ENCODE measurements at places on chromosomes 6 and 20.

- no peaks in the 10 kb centered on the region for H3K4me1 ChIP-seq
- H3K27ac ChIP-seq, result no peak overlapping the region
- no peaks in the 10 kb centered on the region for H3K27me3 ChIP-seq
- H3K4me3 ChIP-seq, result no peak overlapping the region
These were observed 22.4 kb upstream of the E2F3 start for GRCh38 chr6:20379231-20379630.

DNA sequence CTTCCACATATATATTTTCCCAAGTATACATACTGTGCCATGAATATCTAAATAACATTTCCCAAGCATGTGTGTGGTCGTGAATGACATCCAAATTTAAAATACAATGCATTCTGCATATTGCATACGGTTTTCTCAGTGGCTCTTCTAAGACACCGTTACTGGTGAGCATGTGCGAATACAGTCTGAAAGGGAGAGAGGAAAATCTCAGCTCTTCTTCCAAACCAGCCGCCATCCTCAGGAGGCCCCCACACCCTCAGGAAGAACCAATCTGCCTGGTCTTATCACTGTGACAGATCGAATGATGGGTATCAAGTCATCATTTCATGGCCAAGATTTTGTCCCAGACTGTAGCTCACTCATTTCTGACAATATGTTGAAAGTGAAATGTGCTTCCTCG is 50.7 kb downstream of the ADAT2 start:
- no peaks in the 10 kb centered on the region for H3K27me3 ChIP-seq
- H3K4me1 ChIP-seq, result peaks cover 4% of the 10 kb centered on the region
- H3K4me3 ChIP-seq, result no peak overlapping the region
- no peak for DNase-seq
- no peak overlapping the region for H3K27ac ChIP-seq
- no peaks in the 10 kb centered on the region for H3K36me3 ChIP-seq

DNA sequence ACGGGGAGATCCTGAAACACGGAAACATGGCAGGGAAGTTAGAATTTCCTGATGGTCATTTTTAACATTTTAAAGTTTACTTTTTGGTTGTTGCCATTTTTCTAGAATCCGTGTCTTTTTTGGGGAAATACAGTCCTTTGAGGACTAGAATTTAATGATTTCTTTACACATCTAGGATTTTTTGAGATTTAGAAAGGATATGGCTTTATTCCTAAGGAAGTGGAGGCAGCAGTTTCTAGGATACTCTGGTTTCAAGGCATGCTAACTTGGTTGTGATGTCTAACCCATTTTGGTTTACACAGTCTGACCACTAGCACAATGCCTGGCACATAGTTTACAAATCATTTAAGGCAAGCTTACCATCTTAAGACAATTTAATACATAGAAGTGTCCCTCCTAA is 1.1 kb upstream of the ZBTB2 start:
- peak overlapping the region; percentile 79 for H3K27ac ChIP-seq
- no peaks in the 10 kb centered on the region for H3K27me3 ChIP-seq
- H3K4me1 ChIP-seq, result peaks cover 11% of the 10 kb centered on the region
- DNase-seq, result no peak

- H3K4me1 ChIP-seq, result no peaks in the 10 kb centered on the region
- DNase-seq, result no peak
- H3K27ac ChIP-seq, result no peak overlapping the region
- H3K4me3 ChIP-seq, result no peak overlapping the region
These were observed 180.6 kb upstream of the HTR1E start for GRCh38 chr6:86756640-86757229.

GRCh38 chr6:154510144-154510905 is at the start of gene CNKSR3:
CNKSR3 (minus strand) TSS chr6:154510685; CDS start chr6:154510114, 571 bp downstream.
- no peaks in the 10 kb centered on the region for H3K36me3 ChIP-seq
- H3K27ac ChIP-seq, result peak within 1 kb of the TSS; percentile 81
- H3K27me3 ChIP-seq, result no peaks in the 10 kb centered on the region
- DNase-seq, result peak; percentile 82

- no peak for DNase-seq
- no peak overlapping the region for H3K27ac ChIP-seq
- H3K36me3 ChIP-seq, result no peaks in the 10 kb centered on the region
- peak overlapping the region; percentile 26 for H3K4me3 ChIP-seq
- peaks cover 71% of the 10 kb centered on the region for H3K27me3 ChIP-seq
These were observed 39.3 kb upstream of the OSTM1 start for GRCh38 chr6:108113557-108114519.

GRCh38 chr6:13367396-13367795 is 39.1 kb upstream of the TBC1D7 start:
- no peak overlapping the region for H3K27ac ChIP-seq
- DNase-seq, result peak; percentile 66
- H3K36me3 ChIP-seq, result peaks cover 16% of the 10 kb centered on the region
- no peaks in the 10 kb centered on the region for H3K27me3 ChIP-seq
- no peak overlapping the region for H3K4me3 ChIP-seq

GRCh38 chr6:117138425-117138824 is 126.9 kb upstream of the VGLL2 start:
- H3K27ac ChIP-seq, result no peak overlapping the region
- no peaks in the 10 kb centered on the region for H3K27me3 ChIP-seq
- no peaks in the 10 kb centered on the region for H3K4me1 ChIP-seq
- no peak overlapping the region for H3K4me3 ChIP-seq

- DNase-seq, result no peak
- H3K4me1 ChIP-seq, result no peaks in the 10 kb centered on the region
- no peaks in the 10 kb centered on the region for H3K27me3 ChIP-seq
- H3K36me3 ChIP-seq, result no peaks in the 10 kb centered on the region
- no peak overlapping the region for H3K4me3 ChIP-seq
- H3K27ac ChIP-seq, result no peak overlapping the region
These were observed 424.6 kb upstream of the PTCHD4 start for GRCh38 chr6:48535582-48536009.

DNA sequence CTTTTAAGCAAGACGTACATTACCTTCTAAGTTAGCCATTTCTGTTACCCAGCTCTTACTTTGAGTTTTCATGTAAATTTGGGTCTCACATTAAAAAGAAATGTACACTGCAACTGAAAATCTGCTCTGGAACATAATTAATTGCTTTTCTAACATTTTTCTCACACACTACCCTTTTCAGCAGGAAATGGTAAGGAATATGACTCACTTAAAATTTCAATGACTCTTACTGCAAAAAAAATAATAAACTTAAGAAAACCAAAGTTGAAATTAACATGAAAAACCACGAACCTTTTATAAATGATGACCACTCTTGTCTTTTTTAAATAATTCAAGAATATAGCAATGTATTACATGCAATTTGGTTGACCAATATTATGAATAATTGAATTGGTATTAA is 1.3 kb downstream of the CGA start:
- no peaks in the 10 kb centered on the region for H3K27me3 ChIP-seq
- no peak overlapping the region for H3K27ac ChIP-seq
- no peak for DNase-seq
- no peaks in the 10 kb centered on the region for H3K36me3 ChIP-seq
- H3K4me3 ChIP-seq, result no peak overlapping the region

DNA sequence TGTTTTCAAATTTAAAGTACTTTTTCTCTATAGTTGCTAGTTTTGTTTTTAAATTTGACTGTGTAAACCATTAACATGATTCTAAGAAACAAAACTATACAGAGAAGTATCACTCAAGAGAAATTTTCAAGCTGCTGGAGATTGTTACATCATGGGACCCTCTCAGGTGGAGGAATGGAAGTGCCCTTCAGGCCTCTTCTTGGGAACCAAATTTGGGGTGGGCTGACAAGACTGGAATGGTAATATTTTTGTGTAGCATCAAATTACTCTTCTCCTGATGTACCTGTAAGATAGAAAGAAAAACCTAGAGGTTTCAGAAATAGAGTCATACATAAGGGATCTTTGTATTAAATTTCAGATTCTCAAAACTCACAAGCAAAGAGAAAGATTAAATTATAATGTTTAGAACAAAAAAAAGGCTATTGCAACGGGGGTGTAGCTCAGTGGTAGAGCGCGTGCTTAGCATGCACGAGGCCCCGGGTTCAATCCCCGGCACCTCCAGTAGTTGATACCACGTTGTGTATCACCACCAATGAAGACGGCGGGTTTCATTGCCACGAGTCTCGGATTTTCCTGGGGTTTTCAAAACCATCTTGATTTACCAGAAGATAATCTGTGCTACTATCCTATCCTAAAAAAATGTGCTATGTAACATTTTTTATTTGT is 193.7 kb downstream of the GPX5 start:
- no peak overlapping the region for H3K4me3 ChIP-seq
- no peak overlapping the region for H3K27ac ChIP-seq
- H3K4me1 ChIP-seq, result no peaks in the 10 kb centered on the region
- peaks cover 39% of the 10 kb centered on the region for H3K27me3 ChIP-seq
- DNase-seq, result no peak

GRCh38 chr20:61719691-61720347 is 345.9 kb downstream of the TAF4 start:
- no peak overlapping the region for H3K27ac ChIP-seq
- H3K4me1 ChIP-seq, result peaks cover 27% of the 10 kb centered on the region
- H3K36me3 ChIP-seq, result peaks cover 3% of the 10 kb centered on the region

- H3K4me3 ChIP-seq, result no peak overlapping the region
- H3K27ac ChIP-seq, result no peak overlapping the region
- H3K36me3 ChIP-seq, result no peaks in the 10 kb centered on the region
- H3K4me1 ChIP-seq, result no peaks in the 10 kb centered on the region
- H3K27me3 ChIP-seq, result no peaks in the 10 kb centered on the region
- DNase-seq, result no peak
These were observed 24.9 kb downstream of the DPPA5 start for GRCh38 chr6:73329201-73329600.

GRCh38 chr6:143451531-143451930 is 926 bp downstream of the PEX3 start:
- H3K27me3 ChIP-seq, result no peaks in the 10 kb centered on the region
- no peaks in the 10 kb centered on the region for H3K4me1 ChIP-seq
- DNase-seq, result no peak
- H3K4me3 ChIP-seq, result peak overlapping the region; percentile 78
- H3K27ac ChIP-seq, result no peak overlapping the region
- no peaks in the 10 kb centered on the region for H3K36me3 ChIP-seq

GRCh38 chr20:32823078-32823477 is 3.3 kb downstream of the MAPRE1 start:
- H3K4me3 ChIP-seq, result no peak overlapping the region
- H3K36me3 ChIP-seq, result peaks cover 20% of the 10 kb centered on the region
- peaks cover 19% of the 10 kb centered on the region for H3K4me1 ChIP-seq
- no peak overlapping the region for H3K27ac ChIP-seq
- no peaks in the 10 kb centered on the region for H3K27me3 ChIP-seq

DNA sequence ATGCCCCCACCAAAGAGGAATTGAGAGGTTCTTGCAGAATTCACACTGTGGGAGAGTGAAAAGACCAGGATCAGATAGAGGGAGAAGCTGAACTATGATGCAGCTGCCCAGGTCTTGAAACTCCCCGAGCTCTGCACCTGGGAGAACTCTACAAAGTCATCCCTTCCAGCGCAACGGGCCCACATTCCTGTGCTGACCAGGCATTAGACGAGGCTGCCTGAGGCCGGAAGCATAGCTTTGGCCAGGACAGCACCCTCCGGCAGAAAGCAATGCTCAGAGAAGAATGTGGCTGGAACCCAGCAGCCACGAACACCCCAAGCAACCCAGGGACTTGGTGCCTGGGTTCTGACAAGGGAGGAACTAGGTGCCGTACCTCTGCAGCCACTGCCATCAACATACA is 281.5 kb upstream of the CDH4 start:
- H3K27ac ChIP-seq, result no peak overlapping the region
- H3K4me1 ChIP-seq, result no peaks in the 10 kb centered on the region
- no peak for DNase-seq
- no peak overlapping the region for H3K4me3 ChIP-seq
- no peaks in the 10 kb centered on the region for H3K27me3 ChIP-seq
- no peaks in the 10 kb centered on the region for H3K36me3 ChIP-seq

- no peaks in the 10 kb centered on the region for H3K27me3 ChIP-seq
- H3K4me3 ChIP-seq, result no peak overlapping the region
- no peaks in the 10 kb centered on the region for H3K36me3 ChIP-seq
These were observed 547.7 kb upstream of the ID4 start for GRCh38 chr6:19289457-19289856.

GRCh38 chr6:40425192-40425919 is 161.8 kb downstream of the LRFN2 start:
- H3K4me1 ChIP-seq, result peaks cover 12% of the 10 kb centered on the region
- H3K27me3 ChIP-seq, result no peaks in the 10 kb centered on the region
- no peak for DNase-seq
- no peaks in the 10 kb centered on the region for H3K36me3 ChIP-seq

- no peaks in the 10 kb centered on the region for H3K4me1 ChIP-seq
- no peak overlapping the region for H3K4me3 ChIP-seq
- H3K27me3 ChIP-seq, result no peaks in the 10 kb centered on the region
- H3K27ac ChIP-seq, result no peak overlapping the region
- no peak for DNase-seq
- H3K36me3 ChIP-seq, result no peaks in the 10 kb centered on the region
These were observed 2.0 kb upstream of the SLC17A3 start for GRCh38 chr6:25875926-25876602.

DNA sequence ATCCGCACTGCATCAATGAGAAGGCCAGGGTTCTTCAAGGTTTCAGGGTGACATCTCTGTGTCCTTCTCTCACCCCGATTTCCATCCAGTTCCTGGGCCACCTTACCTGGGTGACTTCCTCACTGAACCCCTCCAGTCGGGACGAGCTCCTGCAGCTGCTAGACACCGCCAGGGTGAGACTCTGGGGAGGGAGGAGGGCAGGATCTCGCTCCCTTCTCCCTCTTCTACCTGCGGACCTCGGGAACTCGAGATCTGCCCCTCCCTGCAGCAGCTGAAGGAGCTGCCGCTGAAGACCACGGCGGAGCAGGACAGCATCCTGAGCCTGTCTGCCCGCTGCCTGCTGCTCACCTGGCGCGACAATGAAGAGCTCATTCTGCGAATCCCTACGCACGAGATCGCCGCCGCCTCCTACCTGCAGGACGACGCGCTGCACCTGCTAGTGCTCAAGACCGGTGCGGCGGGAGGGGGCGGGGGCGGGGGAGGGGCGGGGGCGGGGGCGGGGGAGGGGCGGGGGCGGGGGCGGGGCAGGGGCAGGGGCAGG is 7.5 kb downstream of the CCM2L start:
- DNase-seq, result no peak
- no peak overlapping the region for H3K27ac ChIP-seq
- peaks cover 12% of the 10 kb centered on the region for H3K4me1 ChIP-seq
- H3K36me3 ChIP-seq, result peaks cover 3% of the 10 kb centered on the region

All from spinal cord (tissue), 10 donors.